ENCODE measurements at places on chromosomes 5 and 9.
A peak's percentile ranks its signal among the peaks of the same experiment; 100 is the strongest.

GRCh38 chr5:25707093-25707492, 1062.3 kb upstream of the CDH10 start:
- no peak for DNase-seq

DNA sequence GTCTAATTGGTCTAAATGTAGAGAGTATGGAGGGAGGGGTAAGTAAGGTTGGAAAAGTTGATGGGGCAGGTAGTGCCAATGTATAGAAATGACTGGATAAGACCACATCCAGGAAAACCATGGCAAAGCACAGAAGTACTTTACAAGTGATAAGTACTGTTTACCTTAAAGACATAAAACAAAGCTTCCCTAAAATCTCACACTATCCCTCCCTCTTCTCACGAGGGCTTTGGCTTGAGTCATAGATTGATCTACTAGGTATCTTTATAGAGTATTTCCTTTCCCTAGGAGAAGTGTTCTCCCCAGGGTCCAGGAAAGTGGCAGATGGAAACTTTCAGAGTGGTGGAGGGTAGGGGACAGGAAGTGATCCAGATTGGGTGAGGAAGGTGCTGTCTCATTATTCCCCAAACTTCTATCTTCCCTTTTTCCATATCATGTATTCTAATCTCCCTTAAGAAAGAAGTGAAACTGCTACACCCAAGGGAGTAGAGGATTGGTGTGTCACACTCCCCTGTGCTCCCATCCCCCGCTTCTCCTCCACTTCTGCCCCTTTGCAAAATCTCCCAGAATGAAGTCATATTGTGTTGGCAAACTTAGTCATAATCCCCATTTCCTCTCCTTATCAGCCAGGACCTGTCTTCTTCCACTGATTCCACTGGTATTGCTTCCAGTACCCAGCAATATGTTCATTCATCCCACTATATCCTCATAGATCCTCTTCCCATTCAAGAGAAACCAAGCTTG, 14.6 kb downstream of the IL33 start:
- peak; percentile 36 for DNase-seq

DNA sequence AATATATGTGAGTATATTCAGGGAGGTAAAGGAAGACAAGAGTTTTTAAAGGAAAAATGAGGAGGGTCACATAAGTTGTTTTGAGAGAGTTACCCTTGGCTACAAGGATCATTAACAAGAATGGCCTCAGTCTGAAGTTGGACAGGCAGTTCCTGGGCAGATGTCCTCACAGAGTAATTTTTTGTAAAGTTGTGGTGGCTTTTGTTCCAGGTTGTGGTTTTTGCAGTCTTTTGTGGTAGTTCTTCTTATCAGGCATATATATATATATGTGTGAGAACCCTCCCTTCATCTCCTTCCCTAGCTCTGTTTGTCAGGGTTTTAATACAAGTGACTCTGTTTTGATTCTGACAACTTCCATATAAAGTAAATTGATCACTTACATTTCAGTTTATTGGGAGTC, 60.0 kb downstream of the CSNK1G3 start:
- DNase-seq: no peak

DNA sequence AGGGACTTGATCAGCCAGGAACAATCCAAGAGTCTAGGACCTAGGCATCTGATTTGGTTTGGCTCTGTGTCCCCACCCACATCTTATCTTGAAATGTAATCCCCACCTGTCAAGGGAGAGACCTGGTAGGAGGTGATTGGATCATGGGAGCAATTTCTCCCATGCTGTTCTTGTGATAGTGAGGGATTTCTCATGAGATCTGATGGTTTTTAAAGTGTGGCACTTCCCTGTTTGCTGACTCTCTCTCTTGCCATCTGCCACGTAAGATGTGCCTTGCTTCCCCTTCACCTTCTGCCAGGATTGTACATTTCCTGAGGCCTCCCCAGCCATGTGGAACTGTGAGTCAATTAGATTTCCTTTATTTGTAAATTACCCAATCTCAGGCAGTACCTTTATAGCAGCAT, 201.7 kb upstream of the ACTBL2 start:
- no peak for DNase-seq

- no peak for DNase-seq
These were observed 13.5 kb upstream of the DHFR start for GRCh38 chr5:80668016-80668969.

DNA sequence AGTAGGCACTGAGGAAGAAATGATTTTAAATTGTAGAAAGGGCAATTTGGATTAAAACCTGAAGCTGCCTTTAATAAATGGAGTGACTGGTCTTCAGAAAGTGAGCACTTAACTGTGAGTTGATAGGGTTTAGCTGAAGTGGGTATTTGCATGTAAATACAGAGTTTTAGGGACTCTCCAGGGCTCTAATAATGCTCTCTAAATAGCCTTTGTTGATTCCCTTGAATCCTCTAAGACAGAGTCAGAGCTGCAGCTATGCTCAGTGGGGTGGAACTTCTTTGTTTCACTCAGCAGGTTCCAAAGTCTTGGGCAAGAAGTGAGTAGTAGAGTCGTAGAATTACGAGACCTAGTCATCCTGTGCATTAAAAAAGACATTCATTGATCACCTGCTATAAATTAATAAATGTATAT, 21.4 kb downstream of the GLRA1 start:
- no peak for DNase-seq

DNA sequence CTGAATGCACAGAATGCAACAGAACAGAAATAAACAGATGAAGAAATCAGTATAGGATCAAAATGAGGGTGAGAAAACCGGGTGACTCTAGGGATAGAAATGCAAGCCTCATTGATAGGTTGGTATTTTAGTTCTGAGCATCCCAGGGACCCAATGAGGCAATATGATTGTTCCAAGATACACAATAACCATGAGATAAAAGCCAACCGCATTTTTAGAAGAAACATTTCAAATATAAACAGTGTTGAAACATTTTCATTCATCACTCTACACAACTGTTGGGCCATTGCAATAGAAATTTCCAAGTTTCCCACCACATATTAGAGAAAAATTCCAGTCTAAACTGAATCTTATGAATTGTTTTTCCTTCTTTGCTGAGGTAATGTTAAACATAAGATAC, 452.3 kb upstream of the PTGER4 start:
- no peak for DNase-seq
